Stimulated activated CD4-positive, alpha-beta T cell treated with anti-CD3 and anti-CD28 coated beads, TNF-alpha, amount 100 ng/mL, for 4 hours (primary cell): ENCODE measurements at places on chromosomes 7 and 10.

DNA sequence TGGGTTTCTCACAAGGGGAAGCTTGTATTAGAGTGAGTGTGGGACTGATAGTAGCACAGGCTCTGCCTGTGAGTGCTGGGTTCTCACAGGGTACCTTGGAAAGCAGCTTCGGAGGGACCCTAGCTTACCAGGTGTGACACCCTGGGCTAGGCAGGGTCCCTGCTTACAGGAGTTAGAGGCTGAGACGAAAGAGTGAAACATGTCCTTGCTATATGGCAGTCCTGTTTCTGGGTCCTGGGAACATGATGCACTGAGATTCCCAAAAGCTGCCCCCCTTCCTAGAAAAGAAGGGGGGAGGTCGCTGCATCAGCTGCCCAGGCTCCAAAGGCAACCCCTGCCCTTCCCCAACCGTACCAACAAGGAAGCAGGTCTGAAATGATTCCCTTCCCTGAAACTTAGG, 6.3 kb upstream of the ARHGAP22 start:
- no peak for DNase-seq

- DNase-seq: peak; percentile 29
Measured at GRCh38 chr10:110425684-110426293, 71.9 kb upstream of the DUSP5 start.

DNA sequence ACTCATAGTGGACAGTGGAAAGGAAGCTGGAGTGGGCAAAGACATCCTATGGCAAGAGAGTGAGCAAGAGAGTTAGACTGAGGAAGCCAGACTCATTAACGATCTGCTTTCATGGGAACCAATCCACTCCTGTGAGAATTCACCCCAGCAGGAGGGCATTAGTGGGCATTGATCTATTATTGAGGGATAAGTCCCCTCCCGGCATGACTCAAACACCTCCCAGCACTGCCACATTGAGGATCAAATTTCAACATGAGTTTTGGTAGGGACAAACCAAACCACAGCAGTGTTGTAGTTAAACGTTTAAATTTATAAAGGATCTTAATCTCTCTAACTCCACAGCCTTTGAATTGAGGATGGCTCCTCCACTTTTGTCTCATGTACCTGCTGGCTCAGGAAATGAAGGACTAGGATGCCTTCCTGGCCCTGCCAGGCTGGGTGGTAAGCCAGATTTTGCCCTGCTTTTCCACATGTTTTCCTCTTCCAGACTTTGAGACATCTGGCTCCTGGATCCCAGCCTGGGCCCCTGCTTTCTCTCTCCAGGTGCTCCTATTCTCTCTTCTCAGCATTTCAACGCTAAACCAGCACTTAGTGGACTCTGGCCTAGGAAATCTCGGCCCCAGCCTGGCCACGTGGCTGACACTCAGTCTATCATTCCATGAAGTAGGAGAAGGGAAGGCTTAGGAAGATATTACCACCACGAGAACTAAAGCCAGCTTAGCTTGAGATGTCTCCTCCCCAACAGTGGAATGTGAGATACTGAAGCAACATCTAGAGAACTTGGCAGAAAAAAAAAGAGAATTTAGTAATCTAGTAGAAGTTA, 96.5 kb upstream of the PIP4K2A start:
- DNase-seq: no peak

DNA sequence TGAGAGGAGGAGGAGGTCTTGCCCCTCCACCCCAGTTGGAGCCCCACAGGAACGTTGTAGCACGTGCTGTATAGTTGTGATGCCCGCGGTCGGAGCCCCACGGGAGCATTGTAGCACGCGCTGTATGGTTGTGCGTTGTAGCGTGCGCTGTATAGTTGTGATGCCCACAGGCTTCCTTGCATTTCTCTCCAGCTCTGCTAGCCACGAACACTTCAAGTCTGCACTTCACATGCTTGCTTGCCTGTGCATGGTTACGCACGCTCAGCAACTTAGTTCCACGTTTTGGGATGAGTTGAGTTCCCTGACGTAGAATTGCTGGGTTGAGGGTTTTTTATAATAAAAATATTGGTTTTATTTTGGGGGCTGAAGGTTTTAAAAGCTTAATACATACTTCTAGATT, 41.6 kb downstream of the DNAJB6 start:
- no peak for DNase-seq

DNA sequence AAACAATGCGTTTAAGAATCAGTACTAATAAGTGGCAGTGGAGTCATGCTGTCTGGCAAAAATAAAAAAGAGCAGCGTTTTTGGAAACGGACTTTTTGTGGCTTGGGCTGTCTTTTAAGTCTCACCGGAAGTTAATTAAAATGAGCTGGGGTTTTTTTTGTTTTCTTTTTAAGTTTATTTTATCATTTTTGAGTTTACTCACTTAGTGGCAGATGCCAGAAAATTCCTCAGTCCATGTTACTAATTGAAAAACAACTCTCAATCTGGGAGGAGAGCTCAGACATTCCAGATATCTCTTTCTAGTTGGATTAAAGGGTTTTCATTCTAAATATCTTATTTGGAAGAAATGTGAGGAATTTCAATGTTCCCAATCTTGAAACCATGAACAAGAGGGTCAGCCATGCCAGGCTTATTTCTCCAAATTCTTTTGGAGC, 133.8 kb upstream of the AGR3 start:
- no peak for DNase-seq

- DNase-seq: no peak
Measured at GRCh38 chr7:96253441-96253840, 68.5 kb downstream of the SLC25A13 start.

DNA sequence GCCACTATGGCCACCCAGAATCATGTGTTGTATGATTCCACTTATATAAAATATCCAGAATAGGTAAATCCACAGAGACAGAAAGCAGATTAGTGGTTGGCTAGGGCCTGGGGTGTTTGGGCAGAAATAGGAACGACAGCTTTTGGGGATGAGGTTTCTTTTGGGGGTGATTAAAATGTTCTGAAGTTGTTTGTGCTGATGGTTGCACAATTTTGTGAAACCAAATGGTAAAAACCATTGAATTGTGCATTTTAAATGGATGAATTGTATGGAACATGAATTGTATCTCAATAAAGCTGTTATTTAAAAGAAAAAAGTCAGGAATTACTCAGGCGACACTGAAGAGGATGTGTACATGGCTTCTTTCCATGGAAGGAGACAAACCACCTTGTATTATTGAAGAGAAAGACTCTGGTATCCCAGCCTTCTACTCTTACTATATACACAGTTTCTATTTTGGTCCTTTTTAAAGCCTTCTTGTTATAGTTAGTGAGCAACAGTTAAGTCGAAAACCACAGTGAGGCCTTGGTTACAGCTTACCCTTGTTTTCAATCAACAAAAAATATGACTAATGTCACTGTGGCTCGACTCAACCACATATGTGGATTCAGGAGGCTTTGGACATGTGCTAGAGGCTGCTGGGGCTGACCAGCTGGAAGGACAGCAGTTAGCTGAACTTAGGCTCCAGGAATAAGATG, 57.1 kb upstream of the KMT2E start:
- DNase-seq: no peak

DNA sequence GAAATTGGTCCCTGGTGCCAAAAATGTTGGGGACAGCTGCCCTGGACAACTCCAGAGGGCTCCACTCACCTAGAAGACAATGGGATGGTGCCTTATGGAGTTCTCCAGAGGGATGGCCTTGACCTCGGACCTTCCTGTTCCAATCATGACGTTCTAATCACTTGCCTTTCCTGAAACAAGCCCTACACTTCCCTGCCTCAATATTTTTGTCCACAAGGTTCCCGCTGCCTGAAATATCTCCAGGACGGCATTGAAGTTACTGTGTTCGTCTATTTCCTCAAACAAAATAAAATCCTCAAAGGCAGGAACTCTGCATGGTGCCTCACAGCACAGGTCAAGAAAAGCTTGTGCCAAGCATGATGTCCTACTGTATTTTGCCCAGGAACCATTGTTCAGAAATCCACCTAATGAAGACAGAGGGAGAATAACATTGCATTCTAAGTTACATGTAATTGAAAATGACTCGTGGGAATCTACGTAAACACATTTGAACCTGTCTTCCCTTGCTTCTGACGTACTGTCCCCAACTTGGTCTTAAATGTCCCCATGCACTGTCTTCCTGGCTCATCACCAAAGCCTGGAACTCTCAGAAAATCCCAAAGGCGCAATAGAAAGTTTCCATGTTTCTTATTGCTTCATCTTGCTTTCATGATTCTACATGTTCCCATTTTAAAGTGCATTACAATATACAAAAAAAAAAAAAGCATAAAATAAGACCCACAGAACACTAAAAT, 342.3 kb upstream of the NRP1 start:
- no peak for DNase-seq

DNA sequence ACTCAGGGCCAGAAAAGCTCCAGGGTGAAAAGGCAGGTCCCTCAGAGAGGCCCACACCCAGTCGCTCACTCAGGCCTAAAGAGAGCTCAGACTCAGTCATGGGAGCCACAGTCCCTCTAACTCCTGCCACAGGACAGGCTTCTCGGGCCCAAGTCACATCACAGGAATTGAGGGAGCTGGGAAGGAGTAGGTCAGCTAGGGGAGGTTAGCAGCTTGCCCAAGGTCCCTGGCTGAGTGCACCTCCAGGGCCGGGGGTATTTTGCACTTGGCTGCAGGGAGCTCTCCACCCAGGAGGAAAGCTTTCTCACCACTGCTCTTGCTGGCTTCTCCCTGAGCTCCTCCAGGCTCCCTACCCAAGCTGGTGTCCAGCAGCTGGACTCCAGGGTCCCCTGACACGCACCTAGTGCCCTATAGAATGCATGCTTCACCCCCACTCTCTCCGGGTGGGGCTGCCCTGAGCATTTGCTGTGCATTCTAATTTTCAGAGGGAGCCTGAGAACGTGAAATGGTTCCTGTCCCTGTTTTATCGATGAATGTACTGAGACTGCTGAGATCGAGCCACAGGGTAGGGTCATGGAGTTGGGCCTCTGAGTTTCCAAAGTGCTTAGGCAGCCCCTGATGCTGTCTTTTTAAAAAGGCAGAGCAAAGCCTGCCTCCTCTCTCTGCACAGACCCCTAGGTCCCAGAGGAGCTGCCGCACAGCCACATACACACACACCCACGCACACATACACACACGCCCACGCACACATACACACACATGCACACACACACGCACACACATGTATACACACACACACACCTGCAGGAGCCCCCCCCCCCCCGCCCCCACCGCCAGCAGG, 37.9 kb upstream of the RET start:
- no peak for DNase-seq

- DNase-seq: no peak
Measured at GRCh38 chr10:35822316-35822715, 180.2 kb upstream of the FZD8 start.

DNA sequence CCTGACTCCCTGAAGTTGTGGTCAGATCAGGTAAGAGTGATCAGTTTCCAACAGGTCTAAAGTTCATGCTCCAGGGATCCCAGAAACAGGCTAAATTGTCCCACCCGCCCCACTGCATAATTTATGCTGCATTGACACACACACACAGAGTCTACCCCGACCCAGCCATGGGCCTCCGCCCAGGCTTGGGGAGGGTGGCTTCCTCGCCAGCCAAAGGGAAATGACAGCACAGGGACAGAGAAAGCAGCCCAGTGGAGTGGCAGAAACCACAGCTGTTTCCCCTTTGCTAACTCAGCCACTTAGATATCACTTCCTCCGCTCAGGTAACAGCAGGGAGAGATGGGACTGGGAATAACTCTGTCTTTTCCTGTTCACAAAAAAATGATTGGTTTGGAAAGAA, 9.4 kb downstream of the SH3PXD2A start:
- no peak for DNase-seq

- DNase-seq: no peak
Measured at GRCh38 chr7:129875745-129876411, 76.9 kb downstream of the UBE2H start.

GRCh38 chr7:68444956-68445355, 1153.3 kb upstream of the AUTS2 start:
- no peak for DNase-seq

DNA sequence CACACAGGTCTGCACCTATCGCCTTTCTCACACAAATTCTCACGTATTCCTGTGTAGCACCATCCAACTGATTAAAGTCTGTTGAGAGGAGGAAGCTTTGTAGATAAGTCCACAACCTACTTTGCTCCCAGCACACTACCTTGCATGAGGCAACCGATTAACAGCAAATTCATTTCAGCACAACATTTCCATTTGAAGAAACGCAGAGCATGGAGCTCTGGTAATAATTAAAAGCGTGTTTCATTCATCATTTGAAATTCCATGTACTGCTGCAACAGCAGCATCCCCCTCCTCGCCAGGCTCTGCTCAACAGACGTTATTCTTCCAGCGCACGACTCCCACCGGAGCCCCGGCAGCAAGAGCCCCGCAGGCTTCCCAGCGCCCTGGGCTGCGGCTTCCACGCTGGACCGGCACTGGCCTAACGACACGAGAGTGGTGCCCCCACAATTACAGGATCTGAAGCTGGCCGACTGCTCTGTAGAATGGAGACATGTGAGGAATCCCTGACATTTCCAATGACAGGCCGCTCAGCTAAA, 118.8 kb downstream of the DIP2C start:
- DNase-seq: no peak

- no peak for DNase-seq
Measured at GRCh38 chr7:12728192-12728538, 40.7 kb downstream of the ARL4A start.

GRCh38 chr7:77631820-77632219, 64.4 kb upstream of the RSBN1L start:
- DNase-seq: no peak

- DNase-seq: no peak
Measured at GRCh38 chr10:52379287-52379686, 65.2 kb downstream of the DKK1 start.

GRCh38 chr10:132827423-132827789, 41.5 kb upstream of the NKX6-2 start:
- DNase-seq: no peak

GRCh38 chr10:17214971-17215781, 12.9 kb upstream of the VIM start:
- DNase-seq: no peak

- no peak for DNase-seq
Measured at GRCh38 chr7:27364344-27364758, 121.7 kb downstream of the EVX1 start.

DNA sequence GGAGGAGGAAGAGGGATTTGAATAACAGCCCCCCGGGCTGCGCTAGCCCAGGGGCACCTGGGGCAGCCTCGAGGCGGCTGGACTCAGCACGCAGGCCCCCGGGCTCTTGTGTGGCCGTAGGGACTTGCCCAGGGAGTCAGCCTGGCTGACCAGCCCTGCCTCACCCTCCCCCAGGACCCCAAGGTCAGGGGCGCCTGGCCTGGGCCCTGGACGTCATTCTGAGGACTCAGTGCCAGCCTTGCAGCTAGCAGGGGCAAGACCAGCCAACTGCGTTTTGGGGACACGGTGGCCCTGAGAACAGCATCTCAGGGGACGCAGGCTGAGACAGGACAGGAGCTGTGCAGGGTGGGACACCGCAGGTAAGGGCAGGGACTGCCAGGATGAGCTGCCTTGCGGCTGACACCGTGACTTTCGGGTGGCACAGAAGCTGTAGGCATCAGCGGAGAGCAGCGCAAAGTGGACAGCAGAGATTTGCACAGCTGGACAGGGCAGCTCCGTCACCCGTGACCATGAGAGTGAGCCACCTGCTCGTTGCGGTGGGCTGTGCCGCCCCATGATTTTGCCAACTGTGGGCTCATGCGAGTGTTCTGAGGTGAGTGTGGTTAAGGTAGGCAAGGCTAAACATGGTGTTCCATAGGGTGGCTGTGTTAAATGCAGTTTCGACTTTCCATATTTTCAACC, 48.1 kb upstream of the UBE3C start:
- no peak for DNase-seq
